ENCODE measurements at places on chromosomes 11 and 22.

DNA sequence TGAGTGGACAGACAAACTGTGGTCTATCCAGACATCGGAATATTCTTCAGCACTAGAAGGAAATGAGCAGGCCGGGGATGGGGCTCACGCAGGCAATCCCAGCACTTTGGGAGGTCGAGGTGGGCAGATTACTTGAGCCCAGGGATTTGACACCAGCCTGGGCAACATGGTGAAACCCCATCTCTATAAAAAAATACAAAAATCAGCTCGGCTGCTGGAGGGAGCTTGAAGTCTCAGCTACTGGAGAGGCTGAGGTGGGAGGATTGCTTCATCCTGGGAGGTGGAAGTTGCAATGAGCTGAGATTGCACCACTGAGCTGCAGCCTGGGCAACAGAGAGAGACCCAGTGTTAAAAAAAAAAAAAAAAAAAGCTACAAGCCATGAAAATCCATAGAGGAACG is 8.0 kb upstream of the CTSD start:
- DNase-seq = no peak

- no peak for DNase-seq
These were observed 10.3 kb downstream of the NEAT1 start for GRCh38 chr11:65432686-65433582.

DNA sequence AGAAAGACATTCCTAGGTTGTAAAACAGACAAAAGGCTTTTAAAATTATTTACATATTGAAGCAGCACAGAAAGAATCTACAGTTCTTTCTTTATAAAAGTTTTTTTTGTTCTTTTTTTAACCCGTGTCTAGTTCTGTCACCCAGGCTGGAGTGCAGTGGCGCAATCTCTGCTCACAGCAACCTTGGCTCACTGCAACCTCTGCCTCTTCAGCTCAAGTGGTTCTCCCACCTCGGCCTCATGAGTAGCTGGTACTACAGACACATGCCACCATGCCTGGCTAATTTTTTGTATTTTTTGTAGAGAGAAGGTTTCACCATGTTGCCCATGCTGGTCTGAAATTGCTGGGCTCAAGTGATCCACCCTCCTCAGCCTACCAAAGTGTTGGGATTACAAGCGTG is 3.8 kb upstream of the INCENP start:
- DNase-seq = no peak

- DNase-seq = no peak
These were observed 229.6 kb upstream of the BLID start for GRCh38 chr11:122345586-122345985.

- no peak for DNase-seq
These were observed 42.4 kb downstream of the GLYATL2 start for GRCh38 chr11:58801974-58802545.
